H9 (cell line): ENCODE measurements at places on chromosomes 3 and 15. TPM values are rescaled to one million over a fixed set of nuclear protein-coding genes. Genes with fewer than 3 reads are reported as not detected.

Gene GREM1
- 1.0 and 1.1 TPM in 2 replicates for total RNA-seq

Gene DLEC1
- 2.0 and 2.1 TPM in 2 replicates for total RNA-seq

Gene VILL
- total RNA-seq, result 3.2 and 3.8 TPM in 2 replicates

Gene CP
- total RNA-seq, result 0.66 and 1.1 TPM in 2 replicates

Gene FAM227B
- 5.1 and 5.5 TPM in 2 replicates for total RNA-seq

Gene KLF15
- total RNA-seq, result 10.8 and 11.4 TPM in 2 replicates

Gene GATA2
- total RNA-seq, result 1.9 and 2.7 TPM in 2 replicates

Gene NEDD4
- 9.3 and 9.6 TPM in 2 replicates for total RNA-seq

Gene GOLGA6L1
- not detected in 2 replicates for total RNA-seq

Gene CAMK2N2
- 12.6 and 13.9 TPM in 2 replicates for total RNA-seq

Gene TICRR
- 26.0 TPM in 2 replicates for total RNA-seq

Gene CLDN11
- total RNA-seq, result 1.7 and 2.4 TPM in 2 replicates

Gene TMCO5A
- total RNA-seq, result not detected in 2 replicates

Gene SMCO1
- total RNA-seq, result not detected in 2 replicates

Gene LMOD3
- not detected in 2 replicates for total RNA-seq

Gene OR5H14
- not detected in 2 replicates for total RNA-seq

Gene ROBO2
- total RNA-seq, result 2.0 and 2.3 TPM in 2 replicates

Gene HERC2
- total RNA-seq, result 57.9 and 69.2 TPM in 2 replicates

Gene CD200R1
- not detected in 2 replicates for total RNA-seq
